ENCODE measurements at places on chromosomes 5 and 9.

DNA sequence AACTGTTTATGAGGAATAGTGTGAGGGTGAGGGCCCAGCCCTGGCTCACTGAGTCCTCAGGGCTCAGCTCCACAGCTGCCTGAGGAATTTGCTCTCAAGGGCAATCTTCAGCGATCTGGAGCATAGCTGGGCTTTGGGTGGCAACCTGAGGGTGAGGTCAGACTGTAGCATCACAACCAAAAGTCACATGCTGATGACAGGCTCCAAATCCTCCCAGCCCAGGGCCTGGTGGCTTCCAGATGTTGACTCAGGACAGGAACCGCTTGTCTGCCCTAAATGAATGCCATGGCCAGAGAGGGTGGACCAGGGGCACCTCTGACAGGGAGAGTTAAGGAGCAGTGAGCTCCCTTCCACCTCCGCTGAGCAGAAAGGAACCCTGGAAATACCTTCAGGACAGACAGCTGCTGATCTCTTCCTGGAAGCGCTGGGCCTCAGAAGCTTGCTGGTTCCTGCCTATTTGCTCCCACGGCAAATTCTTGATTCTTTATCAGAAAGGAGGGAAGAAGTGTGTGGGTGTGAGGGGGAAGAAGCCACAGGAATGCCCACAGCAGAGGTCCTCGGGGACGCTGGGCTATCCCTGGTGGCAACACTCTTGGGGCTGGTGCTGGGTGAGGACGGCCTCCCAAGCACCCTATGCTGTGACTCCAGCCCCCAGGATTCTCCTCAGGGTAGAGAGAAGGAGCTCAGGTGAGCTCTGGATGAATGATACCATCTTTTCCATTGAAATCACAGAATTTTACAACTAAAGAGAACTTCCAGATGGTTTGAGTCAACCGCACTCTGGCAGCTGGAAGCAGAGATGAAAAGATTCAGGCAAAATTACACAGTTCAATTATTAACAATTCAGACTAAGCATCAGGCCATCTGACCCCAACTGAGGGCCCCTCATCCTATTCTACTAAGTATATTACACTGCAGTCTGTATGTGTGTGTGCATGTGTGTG lies 13.8 kb upstream of the CTSL start:
- DNase-seq, result no peak

GRCh38 chr5:82356808-82357671 lies 78.9 kb upstream of the RPS23 start:
- peak; percentile 59 for DNase-seq

GRCh38 chr5:104977529-104977928 lies 1414.9 kb upstream of the NUDT12 start:
- DNase-seq, result no peak

- DNase-seq, result no peak
Observed at GRCh38 chr9:19420877-19421276, 12.1 kb downstream of the ACER2 start.

DNA sequence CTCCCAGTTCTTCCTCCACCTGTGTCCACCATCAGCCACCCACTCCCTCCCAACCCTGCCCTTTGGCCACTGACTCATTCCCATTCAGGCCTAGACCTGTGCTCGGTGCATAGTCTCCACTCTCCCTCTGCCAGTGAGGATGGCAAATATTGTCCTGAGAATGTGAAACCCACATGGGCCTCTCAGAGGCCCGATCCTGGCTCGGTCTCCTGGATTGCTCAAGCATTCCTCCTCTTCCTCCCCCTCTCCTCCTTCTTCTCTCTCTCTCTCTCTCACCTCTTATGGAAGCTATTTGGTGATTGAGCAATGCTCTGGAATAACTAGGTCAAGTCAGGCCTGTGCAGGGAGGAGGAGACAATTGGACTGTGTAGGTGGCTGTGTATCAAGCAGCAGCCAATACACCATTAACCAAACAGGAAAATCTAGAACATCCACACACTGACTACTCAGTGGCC lies 99.9 kb downstream of the KLF4 start:
- no peak for DNase-seq

GRCh38 chr9:137301081-137301947 lies 757 bp downstream of the NRARP start:
- DNase-seq, result no peak

- DNase-seq, result no peak
Observed at GRCh38 chr5:118789366-118789765, 199.0 kb downstream of the DTWD2 start.

GRCh38 chr9:121813519-121814210 lies 162.2 kb downstream of the DAB2IP start:
- DNase-seq, result no peak

- no peak for DNase-seq
Observed at GRCh38 chr9:115997923-115998322, 155.7 kb upstream of the PAPPA start.

- no peak for DNase-seq
Observed at GRCh38 chr9:134128727-134129679, 6.9 kb upstream of the WDR5 start.

GRCh38 chr9:14270358-14271092 lies 43.4 kb downstream of the NFIB start:
- no peak for DNase-seq

DNA sequence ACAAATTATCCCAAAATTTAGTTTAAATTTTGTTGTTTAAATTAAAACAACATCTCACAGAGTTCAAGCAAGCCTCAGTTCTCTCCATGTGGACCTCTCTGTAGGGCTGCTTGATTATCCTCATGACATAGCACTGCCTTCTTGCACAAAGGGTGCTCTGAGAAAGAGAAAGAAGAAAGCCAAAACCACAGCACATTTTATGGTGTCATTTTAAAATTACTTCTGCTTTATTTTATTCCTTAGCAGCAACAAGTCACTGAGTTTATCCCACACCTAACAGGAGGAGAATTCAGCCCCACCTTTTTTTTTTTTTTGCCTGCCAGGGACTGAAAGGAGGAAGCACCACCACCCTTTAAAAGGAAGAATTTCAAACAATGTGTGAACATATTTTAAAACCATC lies 12.8 kb upstream of the KCNV2 start:
- no peak for DNase-seq

DNA sequence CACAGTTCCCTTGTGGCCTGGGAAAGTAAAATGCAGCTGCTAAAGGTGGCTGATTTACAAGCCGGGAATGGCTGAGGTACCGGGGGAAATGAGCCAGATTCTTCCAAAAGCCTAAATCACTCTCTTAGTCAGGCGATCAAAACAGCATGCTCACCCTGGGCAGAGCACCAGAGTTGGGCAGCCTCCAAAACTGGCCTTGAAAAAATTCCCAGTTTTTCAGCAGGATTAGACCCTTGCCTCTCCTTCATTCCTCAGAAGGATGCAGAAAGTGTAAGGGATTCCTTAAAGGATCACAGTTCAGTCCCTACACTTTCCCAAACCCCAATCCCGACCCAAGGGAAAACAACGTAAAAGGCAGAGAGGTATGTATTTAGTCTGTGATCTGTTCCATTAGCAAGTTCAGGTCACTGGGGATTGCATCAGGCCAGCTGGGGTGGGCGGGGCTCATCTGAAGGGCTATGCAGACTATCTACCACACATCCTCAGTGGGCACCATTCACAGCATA lies 16.9 kb downstream of the TMEM174 start:
- no peak for DNase-seq

- DNase-seq, result no peak
Observed at GRCh38 chr5:68010740-68011139, 204.8 kb upstream of the PIK3R1 start.

GRCh38 chr5:8349855-8350254 lies 480.9 kb downstream of the MTRR start:
- peak; percentile 71 for DNase-seq

GRCh38 chr5:68333649-68334552 lies 118.3 kb downstream of the PIK3R1 start:
- DNase-seq, result no peak

- DNase-seq, result no peak
Observed at GRCh38 chr5:178431782-178432165, 158.4 kb downstream of the COL23A1 start.

DNA sequence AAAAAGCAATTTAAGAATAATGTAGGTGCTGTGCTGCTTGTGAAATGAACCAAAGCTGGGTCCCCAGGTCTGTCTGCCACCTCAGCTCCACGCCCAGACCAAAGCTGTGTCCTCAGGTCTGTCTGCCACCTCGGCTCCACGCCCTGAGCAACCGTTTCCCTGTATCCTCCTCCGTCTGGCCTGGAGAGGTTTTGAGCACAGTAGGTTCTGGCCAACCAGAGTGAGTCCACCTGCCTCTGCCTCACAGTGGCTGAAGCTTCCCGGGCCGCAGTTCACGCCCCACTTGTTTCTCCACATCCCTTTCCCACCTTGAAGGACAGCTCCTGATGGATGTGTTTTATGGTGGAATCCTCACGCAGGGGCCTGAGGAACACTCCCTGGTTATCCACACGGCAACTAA lies 120.5 kb downstream of the ADAMTS2 start:
- DNase-seq, result no peak

- DNase-seq, result no peak
Observed at GRCh38 chr9:115130176-115130575, 12.2 kb upstream of the TNC start.

DNA sequence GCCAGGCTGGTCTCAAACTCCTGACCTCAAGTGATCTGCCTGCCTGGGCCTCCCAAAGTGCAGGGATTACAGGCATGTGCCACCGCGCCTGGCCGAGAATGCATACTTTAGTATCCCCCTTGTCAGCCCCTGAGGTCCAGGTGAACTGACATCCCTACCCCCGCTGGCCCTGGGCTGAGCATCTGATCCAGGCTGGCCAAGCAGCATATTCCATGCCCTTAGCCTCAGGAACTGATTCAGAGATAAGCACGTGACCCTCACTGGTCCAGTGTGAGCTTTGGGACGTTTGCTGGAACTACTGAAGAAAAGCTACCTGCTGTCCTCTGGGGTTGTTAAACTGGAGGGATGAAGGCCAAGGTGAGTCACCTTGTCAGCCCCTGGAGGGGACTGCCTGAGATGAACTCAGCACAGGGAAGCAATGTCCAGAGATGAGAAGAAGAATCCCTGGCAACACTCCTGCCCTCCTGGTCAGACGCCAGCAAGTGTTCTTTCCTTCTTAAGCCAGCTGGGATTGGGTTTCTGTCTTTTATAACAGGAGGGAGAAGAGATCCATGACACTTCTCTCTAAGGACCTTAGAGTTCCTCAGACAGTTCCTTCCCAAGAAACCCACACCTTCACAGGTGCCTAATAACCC lies 59.1 kb upstream of the FBXW11 start:
- no peak for DNase-seq

Data from CMK (cell line).